Renal cortical epithelial cell (primary cell): ENCODE measurements at places on chromosomes 11 and 22. TPM values are rescaled to one million over a fixed set of nuclear protein-coding genes. Genes with fewer than 3 reads are reported as not detected.
A peak's percentile ranks its signal among the peaks of the same experiment; 100 is the strongest.

The CELSR1 gene
- total RNA-seq = 41.2 and 151 TPM in 2 replicates

The OR51B5 gene
- total RNA-seq = 0.15 TPM in 1 of 2 replicates, not detected in the other

The IRAG1 gene
- under 0.01 and 0.15 TPM in 2 replicates for total RNA-seq

The OR5T1 gene
- not detected in 2 replicates for total RNA-seq

The CALCB gene
- total RNA-seq = 0.15 TPM in 1 of 2 replicates, not detected in the other

The MRGPRE gene
- total RNA-seq = not detected in 2 replicates

The ZW10 gene
- total RNA-seq = 23.6 and 24.5 TPM in 2 replicates

The APOL5 gene
- not detected in 2 replicates for total RNA-seq

The FAM181B gene
- 0.10 TPM in 1 of 2 replicates, not detected in the other for total RNA-seq

The FGF4 gene
- not detected in 2 replicates for total RNA-seq

The YPEL4 gene
- 0.35 TPM in 1 of 2 replicates, not detected in the other for total RNA-seq

DNA sequence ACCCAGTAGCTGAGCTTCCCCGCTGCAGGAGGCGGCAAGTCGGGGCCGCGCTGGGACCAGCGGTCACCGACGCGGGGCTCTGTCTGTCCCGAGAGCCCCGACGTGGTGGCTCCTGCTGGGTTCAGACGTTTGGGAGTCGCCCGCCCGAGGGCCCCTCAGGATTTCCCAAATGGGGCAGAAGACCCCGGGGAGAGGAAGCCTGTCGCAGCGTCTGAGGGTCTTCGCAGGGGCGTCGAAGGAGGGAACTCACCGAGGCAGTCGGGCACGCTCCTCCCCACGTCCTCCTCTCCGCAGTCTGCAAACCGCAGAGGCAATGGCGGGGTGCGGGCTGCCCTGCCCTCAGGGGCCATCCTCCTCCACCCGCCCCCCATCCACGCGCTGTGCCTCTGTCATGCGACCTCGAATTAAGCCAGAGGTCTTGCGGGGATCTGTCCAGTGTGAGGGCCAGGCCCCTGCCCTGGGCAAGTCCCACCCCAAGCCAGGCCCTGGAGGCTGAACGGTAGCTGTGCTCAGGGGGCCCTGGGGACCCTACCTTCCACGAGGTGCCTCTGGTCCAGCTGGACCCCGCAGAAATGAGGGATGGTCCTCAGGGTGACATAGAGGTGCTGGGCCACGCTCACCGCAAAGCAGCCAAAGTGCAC, 12.5 kb downstream of the IL17REL start:
- no peak for DNase-seq

GRCh38 chr11:125257190-125257579, 92.6 kb downstream of the PKNOX2 start:
- no peak for DNase-seq

DNA sequence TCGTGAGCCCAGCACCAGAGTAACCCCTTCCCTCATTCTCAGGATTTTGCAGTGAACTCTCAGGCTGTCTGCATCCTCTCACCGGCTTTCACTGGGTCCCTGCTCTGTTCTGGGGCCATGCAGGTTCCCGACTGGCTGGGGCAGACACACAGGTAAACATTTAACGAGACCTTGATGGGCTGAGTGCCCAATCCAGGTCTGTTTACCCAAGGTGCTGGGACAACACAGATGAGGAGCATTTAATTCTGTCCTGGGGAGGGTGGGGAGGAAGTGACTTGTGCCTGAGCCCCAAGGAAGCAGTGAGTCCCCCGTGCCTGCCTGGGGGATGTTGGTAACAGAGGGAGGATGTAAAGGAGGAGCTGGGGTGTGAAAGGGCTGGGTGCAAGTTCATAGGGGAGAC, 4.4 kb downstream of the BIK start:
- DNase-seq = no peak

DNA sequence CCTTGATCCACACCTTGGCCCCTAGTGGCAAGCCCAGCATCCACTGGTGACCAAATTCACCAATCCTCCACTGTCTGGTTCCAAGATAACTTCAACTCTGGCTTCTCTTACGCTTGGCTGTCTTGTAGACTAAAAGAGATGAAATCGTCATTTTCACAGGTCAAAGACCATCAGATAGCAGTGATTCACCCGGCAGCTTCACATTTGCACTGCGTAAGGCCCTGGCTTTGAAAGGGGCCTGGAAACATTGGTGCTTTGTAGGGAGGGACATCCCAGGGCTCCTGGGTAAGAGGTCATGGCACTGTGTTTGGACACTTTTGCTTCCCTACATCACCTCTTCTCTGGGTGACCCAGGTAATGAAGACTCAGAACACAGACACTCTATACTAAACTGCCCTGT, 30.1 kb upstream of the FADD start:
- no peak for DNase-seq

GRCh38 chr22:36853407-36854099, 7.3 kb upstream of the NCF4 start:
- DNase-seq = no peak

GRCh38 chr11:14101388-14101787, 138.9 kb downstream of the SPON1 start:
- DNase-seq = no peak

DNA sequence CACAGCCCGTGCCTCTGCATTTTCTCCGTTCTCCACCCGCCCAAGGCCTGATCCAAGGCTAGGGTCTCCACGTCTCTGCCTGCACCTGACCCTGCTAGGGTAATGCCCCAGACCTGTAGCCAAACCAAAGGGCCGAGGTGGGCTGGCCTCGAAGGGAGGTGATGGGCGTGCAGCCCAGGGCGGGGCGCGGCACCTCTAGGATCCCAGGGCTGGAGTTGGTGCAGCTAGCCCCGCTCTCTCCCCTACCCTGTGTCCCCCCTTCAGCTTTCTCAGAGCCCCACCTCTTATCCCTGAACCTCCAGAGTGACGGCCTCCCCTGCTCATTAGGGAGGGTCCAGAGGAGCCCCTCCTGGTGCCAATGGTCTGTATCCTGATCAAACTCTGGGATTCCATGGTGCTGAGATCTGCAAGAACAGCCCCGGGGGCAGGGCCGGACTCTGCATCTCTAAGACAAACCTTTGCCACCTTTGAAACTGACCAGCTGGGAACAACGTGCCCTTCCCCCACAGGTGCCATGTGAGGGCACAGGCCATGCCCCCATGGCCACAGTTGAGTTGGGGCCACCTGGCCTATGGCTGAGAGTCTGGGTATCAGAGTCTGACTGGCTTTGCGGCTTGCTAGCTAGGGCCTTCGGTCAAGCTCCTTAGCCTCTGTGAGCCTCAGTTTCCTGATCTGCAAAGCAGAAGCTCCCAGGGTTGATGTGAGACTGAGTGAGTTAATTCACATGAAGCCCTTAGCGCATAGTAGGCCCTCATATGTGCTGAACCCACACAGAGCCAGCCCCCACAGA, 23.1 kb upstream of the CBX7 start:
- no peak for DNase-seq

GRCh38 chr11:118092907-118093571, 6.3 kb upstream of the SMIM35 start:
- no peak for DNase-seq

- no peak for DNase-seq
These were observed 1080.8 kb downstream of the BRD1 start for GRCh38 chr22:48746789-48747425.

DNA sequence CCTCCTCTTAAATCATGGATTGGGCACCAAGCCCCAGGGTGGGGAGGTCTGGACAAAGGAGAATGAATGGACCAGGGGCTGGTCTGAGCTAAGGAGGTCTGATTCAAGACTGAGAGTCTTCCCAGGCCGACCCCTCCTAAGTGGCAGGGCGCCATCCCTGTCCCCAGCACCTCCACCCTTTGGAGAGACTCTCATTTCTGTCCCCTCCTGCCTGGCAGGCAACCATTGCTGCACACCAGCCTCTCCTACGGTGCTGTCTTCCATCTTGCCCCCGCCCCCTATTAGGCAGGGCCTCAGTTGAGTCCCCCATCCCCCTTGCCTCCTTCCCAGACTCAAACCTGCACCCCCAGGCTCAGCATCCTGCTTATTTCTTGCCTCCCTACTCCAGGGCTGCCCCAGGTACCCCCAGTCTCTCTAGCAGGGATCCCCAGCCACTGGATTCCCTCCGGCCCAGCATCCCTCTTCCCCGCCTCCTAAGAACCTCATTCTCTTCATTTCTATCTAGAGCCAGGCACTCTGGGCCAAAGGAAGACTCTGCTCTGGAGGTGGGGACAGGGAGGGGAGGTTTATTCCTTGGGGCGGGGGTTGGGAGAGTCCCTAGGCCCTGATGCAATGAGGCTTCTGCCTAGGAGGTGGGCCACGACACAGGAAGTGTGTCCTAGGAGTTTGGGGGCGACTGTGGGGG, 1.7 kb upstream of the RCOR2 start:
- DNase-seq = no peak

DNA sequence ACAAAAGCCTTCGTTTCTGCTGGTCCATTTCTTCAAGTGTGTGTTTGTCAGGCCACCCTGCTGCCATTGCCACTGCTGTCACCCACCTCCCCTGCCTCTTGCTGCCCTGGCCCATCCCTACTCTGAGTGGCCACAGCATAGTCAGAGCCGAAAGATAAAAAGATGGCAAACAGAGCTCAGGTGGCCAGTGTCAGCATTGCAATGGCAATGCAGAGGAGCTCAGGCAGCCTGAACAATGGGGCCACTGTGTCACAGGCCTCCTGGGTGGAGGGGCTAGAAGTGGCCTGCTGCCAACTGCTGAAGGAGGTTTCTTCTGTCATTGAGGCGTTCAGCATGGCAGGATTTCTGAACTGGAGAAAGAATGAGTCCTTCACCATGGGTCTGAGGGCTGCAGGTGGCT, 137.1 kb downstream of the CSNK2A3 start:
- no peak for DNase-seq

- DNase-seq = peak; percentile 21
These were observed 171.1 kb downstream of the CADM1 start for GRCh38 chr11:115333121-115333520.

DNA sequence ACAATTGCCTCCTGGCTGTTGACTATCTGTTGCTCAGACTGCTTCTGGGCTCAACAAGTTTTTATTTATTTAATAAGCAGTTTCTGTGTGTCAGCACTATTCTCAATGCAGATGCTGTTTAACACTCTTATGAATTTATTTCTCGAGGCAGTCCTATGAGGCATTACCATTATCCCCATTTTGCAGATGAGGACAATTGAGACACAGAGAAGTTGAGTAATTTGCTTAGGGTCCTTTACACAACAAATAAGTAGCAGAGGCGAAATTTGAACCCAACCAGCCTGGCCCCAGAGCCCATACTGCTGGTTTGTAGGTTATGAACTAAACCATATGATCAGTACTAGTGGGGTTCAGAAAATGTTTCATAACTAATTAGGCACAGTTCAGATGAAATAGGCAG, 58.7 kb downstream of the APIP start:
- no peak for DNase-seq

DNA sequence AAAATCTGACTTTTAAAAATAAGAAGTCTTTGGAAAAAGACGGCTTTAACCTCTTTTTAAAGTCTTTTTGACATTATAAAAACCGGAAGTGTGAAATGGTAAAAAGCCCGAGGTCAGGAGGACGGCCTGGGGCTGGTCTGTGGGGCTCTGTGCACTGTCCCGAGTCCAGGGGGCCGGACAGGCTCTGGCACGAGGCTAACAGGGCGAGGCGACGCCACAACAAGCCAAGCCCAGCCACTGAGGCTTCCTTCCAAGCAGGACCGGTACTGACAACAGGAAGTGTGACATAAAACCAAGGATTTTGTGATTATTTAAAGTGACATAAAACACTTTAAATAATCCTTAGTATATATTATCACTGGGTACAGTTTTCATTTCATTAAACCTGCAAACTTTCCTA, 39.2 kb downstream of the BRD1 start:
- DNase-seq = no peak
